ENCODE measurements at places on chromosomes 12 and 14. TPM values are rescaled to one million over a fixed set of nuclear protein-coding genes. Genes with fewer than 3 reads are reported as not detected.

Gene RPS6KL1
- 1.7 TPM for polyA plus RNA-seq

- no peak for DNase-seq
These were observed 68.7 kb downstream of the RFX4 start for GRCh38 chr12:106651552-106651951.

- no peak for DNase-seq
These were observed 41.4 kb upstream of the TBX5 start for GRCh38 chr12:114447274-114447716.

Gene MSI1
- polyA plus RNA-seq = 23.8 TPM

- no peak for DNase-seq
These were observed 229.9 kb downstream of the EFCAB11 start for GRCh38 chr14:89724628-89724960.

DNA sequence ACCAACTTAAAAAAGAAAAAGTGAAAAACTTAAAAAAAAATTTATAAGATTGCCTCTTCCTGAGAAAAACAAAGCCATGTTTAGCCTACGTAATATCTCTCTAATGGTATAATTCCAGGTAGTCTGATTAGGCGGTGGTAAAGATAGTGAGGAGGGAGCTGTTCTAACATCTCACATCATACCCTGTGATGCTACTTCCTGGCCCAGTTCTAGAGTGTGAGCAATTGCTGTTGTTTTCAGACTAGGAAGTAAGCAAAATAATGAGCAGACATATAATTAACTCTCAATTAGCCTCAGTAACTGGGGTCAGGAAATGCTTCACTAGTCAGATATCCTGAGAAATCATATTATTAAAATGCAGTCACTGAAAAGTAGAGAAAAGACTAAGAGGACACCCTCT, 113.9 kb downstream of the PHLDA1 start:
- no peak for DNase-seq

GRCh38 chr14:89214221-89214965, 202.6 kb downstream of the FOXN3 start:
- no peak for DNase-seq

- no peak for DNase-seq
These were observed 40.2 kb upstream of the FBRSL1 start for GRCh38 chr12:132449565-132450417.

DNA sequence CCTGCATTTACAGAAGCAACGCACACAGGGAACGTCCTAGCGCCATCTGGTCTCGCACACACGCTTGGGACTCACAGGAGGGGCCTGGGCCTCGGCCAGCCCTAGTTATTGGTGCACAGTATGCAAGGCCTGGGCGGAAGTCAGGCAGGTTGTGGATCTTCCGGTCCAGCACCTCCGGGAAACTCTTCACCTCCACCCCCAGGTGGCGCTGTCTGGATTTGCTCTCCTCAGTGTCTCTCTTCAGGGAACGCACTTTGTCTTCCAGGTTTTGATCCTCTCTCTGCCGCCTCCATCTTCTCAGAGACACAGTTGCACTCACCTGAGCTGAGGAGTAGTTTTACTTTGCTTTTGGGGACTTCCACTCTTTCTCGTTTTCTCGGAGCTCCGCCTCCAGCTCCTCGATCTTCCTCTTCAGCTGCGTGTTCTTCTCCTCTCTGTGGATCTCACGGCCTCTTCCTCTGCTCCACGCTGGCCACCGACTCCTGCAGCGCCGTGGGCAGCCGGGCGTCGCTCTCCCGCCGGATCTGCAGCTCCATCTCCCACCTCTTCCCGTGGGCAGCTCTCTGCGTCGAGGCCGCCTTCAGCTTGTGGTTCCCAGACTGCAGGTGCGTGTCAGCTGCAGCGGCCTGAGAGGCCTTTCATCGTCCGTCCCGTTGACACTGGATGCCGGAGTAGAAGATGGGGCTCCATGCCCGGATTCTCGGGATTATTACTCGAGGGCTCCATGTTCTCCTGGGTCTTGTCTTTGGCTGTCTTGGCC, 933.8 kb downstream of the TMEM121 start:
- DNase-seq = no peak

DNA sequence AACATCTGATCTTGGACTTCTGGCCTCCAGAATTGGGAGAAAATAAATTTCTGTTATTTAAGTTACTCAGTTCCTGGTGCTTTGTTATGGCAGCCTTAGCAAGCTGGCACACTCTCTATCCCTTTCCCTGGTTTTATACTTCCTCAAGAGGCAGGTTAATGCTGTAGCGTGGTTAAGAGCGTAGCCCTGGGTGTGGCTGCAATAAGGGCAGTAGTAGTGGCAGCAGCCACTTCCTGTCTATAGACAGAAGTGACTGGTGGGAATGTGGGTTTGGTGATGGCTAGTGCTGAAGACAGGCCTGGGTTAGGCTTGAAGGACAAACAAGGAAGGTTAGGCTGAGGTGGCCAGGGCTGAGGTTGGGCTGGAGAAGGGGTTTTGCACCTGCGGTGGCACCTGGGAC, 3.6 kb upstream of the LGALS3 start:
- DNase-seq = no peak

- DNase-seq = no peak
These were observed 136.0 kb downstream of the TTC8 start for GRCh38 chr14:88960496-88960895.

GRCh38 chr14:24307575-24308341, at the start of gene CIDEB:
TSS of gene CIDEB (minus strand) at chr14:24307977. CDS start at chr14:24307858, 119 bp downstream.
- DNase-seq = no peak

GRCh38 chr14:51872396-51872795, 12.0 kb downstream of the GNG2 start:
- DNase-seq = no peak

Gene LBHD2
- not detected for polyA plus RNA-seq

DNA sequence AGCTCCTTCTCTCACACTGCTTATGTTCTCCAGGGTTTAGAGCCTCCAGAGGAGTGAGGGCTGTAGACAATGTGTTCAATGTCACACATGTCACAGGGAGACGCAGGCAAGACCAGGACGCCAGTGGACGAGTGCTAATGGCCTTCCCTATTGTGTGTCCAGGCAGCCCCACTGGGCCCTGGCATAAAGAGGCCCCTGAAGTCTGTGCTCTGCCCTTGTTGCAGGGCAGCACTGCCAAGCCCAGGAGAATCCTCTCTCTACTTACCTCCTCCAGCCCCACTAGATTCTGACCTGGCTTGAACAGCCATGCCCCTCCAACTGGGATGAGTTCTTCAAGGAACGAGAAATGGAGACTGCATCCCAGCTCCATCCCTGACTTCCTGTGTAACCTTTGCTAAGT, 24.8 kb upstream of the TMEM106C start:
- no peak for DNase-seq

Gene NTF3
- 3.5 TPM for polyA plus RNA-seq

GRCh38 chr12:97754306-97754705, 291.7 kb downstream of the RMST start:
- DNase-seq = no peak

DNA sequence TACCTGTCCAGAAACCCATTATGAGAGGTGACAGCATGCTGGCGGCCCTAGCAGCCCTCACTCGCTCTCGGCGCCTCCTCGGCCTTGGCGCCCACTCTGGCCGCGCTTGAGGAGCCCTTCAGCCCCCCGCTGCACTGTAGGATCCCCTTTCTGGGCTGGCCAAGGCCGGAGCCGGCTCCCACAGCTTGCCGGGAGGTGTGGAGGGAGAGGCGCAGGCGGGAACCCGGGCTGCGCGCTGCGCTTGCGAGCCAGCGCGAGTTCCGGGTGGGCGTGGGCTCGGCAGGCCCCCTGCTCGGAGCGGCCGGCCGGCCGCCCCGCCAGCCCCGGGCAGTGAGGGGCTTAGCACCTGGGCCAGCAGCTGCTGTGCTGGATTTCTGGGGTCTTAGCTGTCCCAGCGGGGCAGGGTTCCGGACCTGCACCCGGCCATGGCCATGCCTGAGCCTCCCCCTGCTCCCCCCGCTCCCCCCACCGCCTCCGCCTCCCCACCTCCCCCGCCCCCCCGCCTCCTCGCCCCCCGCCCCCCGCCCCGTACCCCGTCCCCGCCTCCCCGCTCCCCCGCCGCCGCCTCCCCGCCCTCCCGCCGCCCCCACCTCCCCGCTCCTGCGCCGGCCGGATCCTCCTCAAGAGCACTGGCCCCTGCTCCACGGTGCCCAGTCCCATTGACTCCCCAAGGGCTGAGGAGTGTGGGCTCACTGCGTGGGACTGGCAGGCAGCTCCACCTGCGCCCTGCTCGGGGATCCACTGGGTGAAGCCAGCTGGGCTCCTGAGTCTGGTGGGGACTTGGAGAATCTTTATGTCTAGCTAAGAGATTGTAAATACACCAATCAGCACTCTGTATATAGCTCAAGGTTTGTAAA, 163.1 kb downstream of the KLHL28 start:
- no peak for DNase-seq

- no peak for DNase-seq
These were observed 105.3 kb upstream of the AMN1 start for GRCh38 chr12:31834150-31834549.

DNA sequence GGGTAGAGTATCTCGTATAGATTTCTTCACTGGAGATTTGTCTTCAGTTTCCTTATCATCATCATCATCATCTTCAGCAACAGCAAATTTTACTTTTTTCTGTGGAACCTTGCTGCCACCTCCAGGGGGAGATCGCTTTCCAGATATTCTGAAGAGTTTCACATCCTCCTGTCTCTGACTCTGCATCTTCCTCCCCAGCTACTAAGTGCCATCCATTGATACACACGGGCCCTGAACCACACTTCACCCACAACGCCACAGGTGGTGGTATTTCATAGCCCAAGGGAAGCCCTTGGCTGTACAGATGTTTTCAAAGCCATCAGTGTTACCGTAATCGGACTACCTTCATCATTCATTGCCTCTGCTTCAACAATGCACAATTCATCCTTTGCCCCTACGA, 82.2 kb downstream of the PPP2R5C start:
- DNase-seq = no peak
